Gastrocnemius medialis (tissue), 4 donors: ENCODE measurements at places on chromosomes 2 and 18. TPM values are rescaled to one million over a fixed set of nuclear protein-coding genes. Genes with fewer than 3 reads are reported as not detected.

DNA sequence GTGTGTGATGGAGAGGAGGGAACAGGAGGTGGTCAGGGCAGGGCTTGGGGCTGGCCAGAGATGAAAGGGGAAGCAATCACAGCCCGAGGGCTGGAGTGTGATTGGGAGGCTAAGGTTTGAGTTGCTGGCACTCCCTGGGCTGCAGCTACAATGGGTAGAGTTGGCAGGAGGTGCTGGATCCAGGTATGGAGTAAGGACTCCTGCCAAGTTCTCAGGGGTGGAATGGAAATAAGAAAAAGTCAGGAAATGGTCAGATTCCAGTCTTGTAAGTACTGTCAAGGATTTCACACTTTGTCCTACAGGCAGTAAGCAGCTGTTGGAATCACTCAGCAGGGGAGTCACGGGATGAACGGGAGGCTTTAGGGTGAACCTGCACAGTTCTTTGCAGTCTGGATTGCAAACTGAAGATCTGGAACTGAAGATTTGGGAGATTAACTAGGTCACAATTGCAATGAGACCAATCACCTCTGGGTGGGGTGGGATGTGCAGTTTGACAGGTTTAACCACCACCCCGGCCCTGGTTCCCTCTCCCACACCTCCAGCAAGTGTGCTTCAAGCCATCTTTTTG lies 10.9 kb upstream of the INPP5D start:
- DNase-seq, result no peak
- peaks cover 9% of the 10 kb centered on the region for H3K4me1 ChIP-seq
- H3K27me3 ChIP-seq, result no peaks in the 10 kb centered on the region
- no peaks in the 10 kb centered on the region for H3K36me3 ChIP-seq
- no peak overlapping the region for H3K4me3 ChIP-seq

MYO7B gene
- not detected for total RNA-seq

DCTN1 gene
- 98.1 TPM for total RNA-seq

- no peak overlapping the region for H3K4me3 ChIP-seq
- no peak overlapping the region for H3K27ac ChIP-seq
- H3K27me3 ChIP-seq, result no peaks in the 10 kb centered on the region
- no peaks in the 10 kb centered on the region for H3K36me3 ChIP-seq
These were observed 27.8 kb upstream of the GAREM2 start for GRCh38 chr2:26144953-26145680.

DNA sequence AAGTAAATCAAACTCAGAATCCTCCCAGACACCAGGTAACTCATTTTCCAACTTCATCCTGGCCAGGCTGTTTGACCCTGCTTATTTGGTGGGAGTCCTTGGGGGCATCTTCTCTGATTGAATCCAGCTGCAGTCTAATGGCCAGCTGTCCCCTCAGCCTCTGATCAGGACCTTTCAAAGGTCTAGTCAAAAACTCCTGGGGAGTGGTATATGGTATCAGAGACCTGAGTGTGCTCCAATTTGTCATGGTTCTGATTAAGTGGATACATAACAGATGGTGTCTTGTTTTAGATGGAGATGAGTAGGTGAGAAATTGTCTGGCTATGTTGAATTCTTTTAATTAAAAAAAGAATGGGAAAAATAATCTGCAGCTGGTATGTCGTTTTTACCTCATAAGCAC lies 842.6 kb upstream of the ACVR2A start:
- H3K27ac ChIP-seq, result no peak overlapping the region
- no peaks in the 10 kb centered on the region for H3K4me1 ChIP-seq
- DNase-seq, result no peak
- no peaks in the 10 kb centered on the region for H3K27me3 ChIP-seq
